Dermis microvascular lymphatic vessel endothelial cell (primary cell): ENCODE measurements at places on chromosomes 3 and 15. TPM values are rescaled to one million over a fixed set of nuclear protein-coding genes. Genes with fewer than 3 reads are reported as not detected.

The CPNE4 gene
- total RNA-seq: not detected in 2 replicates

The PLSCR2 gene
- 0.13 TPM in 1 of 2 replicates, not detected in the other for total RNA-seq

The FAM107A gene
- 0.76 and 1.2 TPM in 2 replicates for total RNA-seq

The FBXL2 gene
- total RNA-seq: 9.8 and 16.3 TPM in 2 replicates

The GRM7 gene
- total RNA-seq: not detected in 2 replicates
